Psoas muscle (tissue), 8 donors: ENCODE measurements at places on chromosomes 4 and X. TPM values are rescaled to one million over a fixed set of nuclear protein-coding genes. Genes with fewer than 3 reads are reported as not detected.

The ARHGAP36 gene
- total RNA-seq, result 0.40 TPM

The C1QTNF7 gene
- total RNA-seq, result 0.29 TPM

The SORBS2 gene
- 26.1 TPM for total RNA-seq

The PNMA6A gene
- 0.17 TPM for total RNA-seq

The RRAGB gene
- total RNA-seq, result 11.8 TPM

The EDA2R gene
- 1.7 TPM for total RNA-seq

The DCAF4L1 gene
- 0.25 TPM for total RNA-seq

The PNMA6F gene
- total RNA-seq, result not detected

The ASB9 gene
- total RNA-seq, result not detected

The HNRNPDL gene
- total RNA-seq, result 145 TPM

The MAGEA10 gene
- not detected for total RNA-seq

The MID1 gene
- total RNA-seq, result 1.3 TPM

The FAM149A gene
- 7.5 TPM for total RNA-seq

The FGB gene
- total RNA-seq, result 0.54 TPM

The DMRTC1B gene
- total RNA-seq, result not detected

The ZCCHC12 gene
- not detected for total RNA-seq

The SPANXD gene
- total RNA-seq, result not detected

The IGSF1 gene
- total RNA-seq, result 0.06 TPM

The SCLT1 gene
- 3.8 TPM for total RNA-seq

The MMRN1 gene
- 0.44 TPM for total RNA-seq

The IL15 gene
- total RNA-seq, result 2.2 TPM

The P2RY8 gene
- 1.6 TPM for total RNA-seq

The JCHAIN gene
- 0.50 TPM for total RNA-seq

The UGT2A1 gene
- total RNA-seq, result not detected

The PABPC1L2B gene
- not detected for total RNA-seq

The GUCY2F gene
- total RNA-seq, result not detected

The CFI gene
- 3.5 TPM for total RNA-seq

The TMEM35A gene
- not detected for total RNA-seq

The ADH6 gene
- not detected for total RNA-seq

The USO1 gene
- 184 TPM for total RNA-seq

The HPGD gene
- 1.0 TPM for total RNA-seq

The AVPR2 gene
- total RNA-seq, result 1.9 TPM

The AIMP1 gene
- 45.1 TPM for total RNA-seq

The UXT gene
- 87.1 TPM for total RNA-seq

The FBXW7 gene
- 28.7 TPM for total RNA-seq

The TLL1 gene
- 0.89 TPM for total RNA-seq

The NAA11 gene
- not detected for total RNA-seq

The ERCC6L gene
- total RNA-seq, result not detected

The CPE gene
- total RNA-seq, result 26.5 TPM

The C4orf50 gene
- not detected for total RNA-seq

The EXOC1L gene
- not detected for total RNA-seq

The PCDH7 gene
- 0.64 TPM for total RNA-seq

The RAB9B gene
- 1.9 TPM for total RNA-seq
